ENCODE measurements at places on chromosomes 6 and 20. TPM values are rescaled to one million over a fixed set of nuclear protein-coding genes. Genes with fewer than 3 reads are reported as not detected.

AVP gene
- not detected for total RNA-seq

SLC35B2 gene
- total RNA-seq, result 67.0 TPM

NRSN1 gene
- total RNA-seq, result not detected

SCRT2 gene
- not detected for total RNA-seq

SYNGAP1 gene
- total RNA-seq, result 3.9 TPM

Measured in A549 treated with GW870086 at 1 μM for 4 hours (cell line).